ENCODE measurements at places on chromosomes 13 and 19.

DNA sequence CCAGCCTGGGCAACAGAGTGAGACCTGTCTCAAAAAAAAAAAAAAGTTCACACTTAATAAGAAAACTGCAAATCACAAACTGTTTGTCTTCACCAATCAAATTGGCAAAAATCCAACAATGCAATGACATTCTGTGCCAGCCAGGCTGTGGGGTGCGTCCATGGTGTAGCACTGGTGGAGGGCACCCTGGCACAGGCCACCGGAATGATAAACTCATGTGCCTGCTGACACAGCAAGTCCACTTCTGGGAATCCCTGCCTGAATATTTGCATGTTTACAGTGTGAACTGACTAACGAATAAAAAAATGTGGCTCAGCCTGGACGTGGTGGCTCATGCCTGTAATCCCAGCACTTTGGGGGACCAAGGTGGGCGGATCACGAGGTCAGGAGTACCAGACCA is 1.6 kb upstream of the LRRC25 start:
- DNase-seq, result no peak

DNA sequence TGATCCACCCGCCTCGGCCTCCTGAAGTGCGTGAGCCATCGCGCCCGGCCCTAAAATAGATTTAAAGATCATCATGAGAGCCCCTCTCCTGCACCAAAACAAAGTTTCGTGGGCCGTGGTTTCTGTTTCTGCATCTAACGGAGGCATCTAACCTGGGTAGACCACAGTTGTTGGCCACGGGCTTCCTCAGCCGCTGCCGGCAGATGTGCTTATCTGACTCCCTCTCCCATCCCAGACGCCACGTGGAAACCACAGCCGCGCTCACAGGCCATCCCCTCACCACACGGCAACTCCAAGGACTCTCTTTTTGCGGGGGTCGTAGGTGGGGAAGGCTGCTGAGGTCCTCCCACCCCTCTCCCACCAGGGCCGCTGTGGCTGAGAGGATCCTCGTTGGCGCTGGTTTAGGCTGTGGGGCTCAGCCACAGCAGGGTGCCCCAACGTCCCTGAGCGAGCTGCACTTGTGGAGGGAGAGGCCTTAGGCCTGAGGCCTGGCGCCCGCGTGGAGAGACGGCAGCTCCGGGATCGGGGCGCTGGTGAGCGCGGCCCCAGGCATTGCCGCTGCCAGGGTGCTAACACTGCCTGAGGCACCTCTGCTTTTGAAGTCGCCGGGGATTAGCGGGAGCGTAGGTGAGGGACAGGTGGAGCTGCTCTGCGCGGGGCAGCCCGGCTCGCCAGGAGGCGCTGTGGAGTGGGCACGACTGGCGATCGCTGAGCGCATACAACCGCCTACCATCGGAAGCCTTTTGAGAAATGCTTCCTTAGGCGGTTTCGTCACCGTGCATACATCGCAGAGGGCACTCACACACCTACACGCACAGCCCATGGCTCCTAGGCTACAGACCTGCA is 8.9 kb downstream of the ZSCAN1 start:
- no peak for DNase-seq

DNA sequence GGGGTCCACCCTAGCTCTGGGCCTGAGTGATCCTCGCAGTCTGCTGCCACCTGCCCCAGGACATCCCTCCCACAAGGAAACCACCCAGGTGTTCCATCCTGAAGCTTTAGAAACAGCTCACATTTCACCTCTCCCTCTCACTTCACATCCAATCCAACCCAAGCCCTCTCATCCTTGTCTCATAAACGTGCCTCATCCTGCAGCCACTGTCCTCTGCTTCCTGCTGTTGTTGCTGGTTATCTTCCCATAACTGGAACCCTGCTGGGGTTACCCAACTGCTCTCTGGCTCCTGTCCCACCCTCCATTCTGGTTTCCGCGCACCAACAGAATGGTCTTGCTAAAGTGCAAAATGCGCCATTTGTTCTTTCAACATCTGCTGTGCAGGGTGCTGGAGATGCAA is 59.7 kb upstream of the MTIF3 start:
- no peak for DNase-seq

DNA sequence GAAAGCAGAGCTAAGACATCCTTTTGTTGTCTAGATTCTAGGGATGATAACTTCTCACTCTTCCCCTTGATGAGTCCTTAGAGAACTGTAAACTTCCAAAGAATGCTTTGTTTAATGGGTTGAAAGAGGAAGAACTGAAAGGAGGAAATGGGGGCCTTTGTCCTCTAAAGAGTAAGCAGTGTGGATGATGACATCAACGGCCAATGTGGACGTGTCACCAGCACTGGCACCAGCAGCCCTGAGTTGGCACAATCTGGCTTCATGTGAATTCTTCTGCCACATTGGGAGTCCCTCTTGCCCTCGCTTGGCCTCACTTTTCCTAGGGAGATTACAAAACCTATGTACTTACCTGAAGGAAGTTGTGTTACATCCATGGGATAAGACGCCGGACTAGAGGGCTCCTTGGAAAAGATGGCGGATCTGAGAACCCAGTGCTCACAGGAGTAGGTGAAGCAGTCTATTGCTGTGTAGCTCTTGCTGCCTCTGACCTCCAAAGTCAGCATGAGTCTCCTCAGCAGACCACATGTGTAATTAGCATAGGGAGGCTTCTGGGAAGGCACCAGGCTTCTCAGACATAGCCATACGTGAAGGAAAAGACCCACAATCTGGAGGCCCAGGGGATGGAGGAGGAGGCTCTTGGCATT is 62.8 kb downstream of the RGCC start:
- DNase-seq, result no peak

DNA sequence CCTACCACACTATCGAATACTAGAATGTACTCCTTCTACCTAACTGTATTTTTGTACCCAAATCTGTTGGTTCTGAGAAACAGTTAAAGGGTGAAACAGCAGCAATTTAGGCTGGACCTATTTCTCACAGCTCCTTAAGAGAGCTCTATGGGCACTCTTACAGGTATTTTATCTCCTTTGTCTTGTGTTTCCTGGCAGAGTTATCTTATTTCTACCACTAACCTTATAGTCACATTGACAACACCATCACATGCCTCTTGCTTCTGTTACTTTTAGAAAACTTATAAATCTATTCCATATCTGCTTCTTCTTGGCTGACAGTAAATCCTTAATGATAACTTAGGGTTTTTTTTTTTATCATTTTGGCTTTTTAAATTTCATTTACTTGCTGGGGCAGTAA is 130.7 kb downstream of the MYO16 start:
- no peak for DNase-seq

GRCh38 chr19:3411636-3412035 is 45.3 kb downstream of the NFIC start:
- no peak for DNase-seq

DNA sequence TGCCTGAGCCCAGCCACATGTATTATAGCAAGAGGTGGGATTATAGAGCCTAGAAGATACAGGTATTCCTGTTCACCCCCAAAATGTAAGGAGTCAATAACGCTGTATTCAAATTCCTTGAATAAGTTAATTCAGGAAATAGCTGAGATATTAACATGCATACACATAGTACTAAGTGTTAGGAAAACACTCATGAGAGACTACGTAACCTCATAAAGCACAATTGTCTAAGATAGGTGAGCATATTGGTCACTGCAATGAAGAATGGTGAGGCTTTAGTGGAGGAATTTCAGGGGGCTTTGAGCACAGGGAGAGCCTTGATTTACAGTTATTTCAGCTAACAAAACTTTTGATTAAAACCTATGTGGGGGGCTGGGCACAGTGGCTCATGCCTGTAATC is 161.6 kb downstream of the LMO7 start:
- DNase-seq, result no peak

DNA sequence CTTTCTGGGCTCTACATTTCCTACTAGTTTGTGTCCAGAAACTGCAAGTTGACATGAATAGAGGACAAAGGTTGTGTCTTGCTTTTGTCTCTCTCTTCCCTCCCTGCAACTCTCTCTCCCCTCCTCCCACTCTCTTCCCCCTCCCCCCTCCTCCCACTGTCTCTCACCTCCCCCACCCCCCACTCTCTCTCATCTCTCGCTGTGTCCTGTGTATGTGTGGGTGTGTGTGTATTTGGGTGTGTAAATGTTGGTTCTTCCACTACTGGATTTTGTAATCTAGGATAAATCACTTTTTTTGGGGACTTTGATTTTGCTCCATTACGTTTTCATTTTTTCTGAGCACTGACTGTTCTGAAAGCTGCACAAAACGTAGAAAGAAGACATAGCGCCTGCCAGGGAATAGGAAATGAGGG is 48.4 kb downstream of the AKAP11 start:
- no peak for DNase-seq

Measured in vagina (tissue), 2 donors.